ENCODE measurements at places on chromosomes 7 and 10. TPM values are rescaled to one million over a fixed set of nuclear protein-coding genes. Genes with fewer than 3 reads are reported as not detected.
A peak's percentile ranks its signal among the peaks of the same experiment; 100 is the strongest.

The FAM237B gene
- not detected for total RNA-seq

The CPVL gene
- total RNA-seq = 42.2 TPM

The OR2A12 gene
- total RNA-seq = not detected

- no peak overlapping the region for H3K4me3 ChIP-seq
- no peak for DNase-seq
- H3K4me1 ChIP-seq = peaks cover 4% of the 10 kb centered on the region
- peaks cover 37% of the 10 kb centered on the region for H3K27me3 ChIP-seq
- H3K27ac ChIP-seq = no peak overlapping the region
Measured at GRCh38 chr7:128889121-128889520, 21.4 kb downstream of the KCP start.

- no peak overlapping the region for H3K27ac ChIP-seq
- no peaks in the 10 kb centered on the region for H3K36me3 ChIP-seq
- H3K4me3 ChIP-seq = no peak overlapping the region
Measured at GRCh38 chr7:28222636-28223035, 42.0 kb upstream of the JAZF1 start.

DNA sequence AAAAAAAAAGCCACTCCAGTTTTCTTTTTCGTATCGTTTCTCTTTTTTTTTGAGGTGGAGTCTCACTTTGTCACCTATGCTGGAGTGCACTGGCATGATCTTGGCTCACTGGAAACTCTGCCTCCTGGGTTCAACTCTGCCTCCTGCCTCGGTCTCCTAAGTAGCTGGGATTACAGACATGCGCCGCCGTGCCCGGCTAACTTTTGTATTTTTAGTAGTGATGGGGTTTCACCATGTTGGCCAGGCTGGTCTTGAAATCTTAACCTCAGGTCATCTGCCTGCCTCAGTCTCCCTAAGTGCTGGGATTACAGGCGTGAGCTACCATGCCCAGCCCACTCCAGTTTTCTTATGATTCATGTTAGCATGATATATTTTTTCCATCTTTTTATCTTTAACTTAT lies 92.7 kb downstream of the ANKRD61 start:
- peaks cover 61% of the 10 kb centered on the region for H3K36me3 ChIP-seq
- H3K4me1 ChIP-seq = no peaks in the 10 kb centered on the region
- H3K4me3 ChIP-seq = no peak overlapping the region
- no peaks in the 10 kb centered on the region for H3K27me3 ChIP-seq

DNA sequence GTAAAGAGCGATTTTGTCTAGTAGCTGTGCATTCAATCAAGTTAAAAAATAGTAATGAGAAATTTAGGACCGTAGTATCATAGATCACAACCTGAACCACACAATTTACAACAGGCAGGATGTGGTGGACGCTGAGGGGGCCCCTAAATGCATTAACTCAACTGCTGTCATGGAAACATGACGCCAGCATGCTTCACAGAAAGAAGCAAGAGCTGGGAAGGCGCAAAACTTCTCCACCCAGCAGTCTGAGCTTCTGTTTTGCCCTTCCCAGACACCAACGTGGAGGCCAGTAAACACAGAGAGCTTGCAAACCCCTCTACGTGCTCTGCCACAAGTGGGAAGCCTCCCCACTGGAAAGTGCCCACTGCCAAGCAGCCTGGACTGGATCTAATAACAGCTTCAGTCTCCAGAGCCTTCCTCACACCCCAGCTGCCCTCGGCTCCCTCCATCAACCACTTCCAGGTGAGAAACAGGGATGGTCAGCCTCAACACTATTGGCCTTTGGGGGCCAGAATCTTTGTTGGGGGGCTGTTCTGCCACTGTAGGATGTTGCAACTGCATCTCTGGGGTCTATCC lies 151.8 kb downstream of the SFMBT2 start:
- H3K4me1 ChIP-seq = peaks cover 21% of the 10 kb centered on the region
- H3K27me3 ChIP-seq = no peaks in the 10 kb centered on the region
- H3K36me3 ChIP-seq = no peaks in the 10 kb centered on the region
- H3K27ac ChIP-seq = no peak overlapping the region
- peak; percentile 18 for DNase-seq

DNA sequence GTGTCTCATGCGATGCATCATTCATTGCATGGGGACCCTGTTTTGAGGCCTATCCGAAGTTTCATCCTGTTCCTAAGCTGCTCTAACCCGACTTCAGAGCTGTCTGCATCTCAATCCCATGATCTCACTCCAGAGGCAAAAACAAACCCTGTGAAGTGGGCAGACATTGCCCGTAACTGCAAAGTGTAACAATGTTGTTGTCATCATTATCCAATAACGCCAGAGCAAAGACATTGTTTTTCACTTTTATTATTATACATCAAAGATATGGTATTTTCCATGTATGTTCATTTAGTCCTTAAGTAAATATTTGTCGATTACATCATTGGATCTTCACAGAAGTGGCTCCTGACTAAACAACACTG lies 246.7 kb downstream of the KLF6 start:
- H3K27me3 ChIP-seq = no peaks in the 10 kb centered on the region
- H3K4me3 ChIP-seq = no peak overlapping the region
- no peaks in the 10 kb centered on the region for H3K36me3 ChIP-seq
- peaks cover 13% of the 10 kb centered on the region for H3K4me1 ChIP-seq

- no peak overlapping the region for H3K4me3 ChIP-seq
- H3K4me1 ChIP-seq = peaks cover 6% of the 10 kb centered on the region
- H3K36me3 ChIP-seq = no peaks in the 10 kb centered on the region
- no peaks in the 10 kb centered on the region for H3K27me3 ChIP-seq
Measured at GRCh38 chr7:69747144-69747543, 148.9 kb downstream of the AUTS2 start.

- no peaks in the 10 kb centered on the region for H3K27me3 ChIP-seq
- H3K27ac ChIP-seq = no peak overlapping the region
- H3K36me3 ChIP-seq = no peaks in the 10 kb centered on the region
Measured at GRCh38 chr7:44533301-44534055, 7.7 kb downstream of the NPC1L1 start.

All from spinal cord (tissue), 10 donors.